ENCODE measurements at places on chromosomes 6 and 20.
A peak's percentile ranks its signal among the peaks of the same experiment; 100 is the strongest.

GRCh38 chr6:128370072-128370471 lies 150.3 kb downstream of the PTPRK start:
- no peak for DNase-seq

- no peak for DNase-seq
These were observed 712 bp downstream of the ABHD16A start for GRCh38 chr6:31702405-31702818.

DNA sequence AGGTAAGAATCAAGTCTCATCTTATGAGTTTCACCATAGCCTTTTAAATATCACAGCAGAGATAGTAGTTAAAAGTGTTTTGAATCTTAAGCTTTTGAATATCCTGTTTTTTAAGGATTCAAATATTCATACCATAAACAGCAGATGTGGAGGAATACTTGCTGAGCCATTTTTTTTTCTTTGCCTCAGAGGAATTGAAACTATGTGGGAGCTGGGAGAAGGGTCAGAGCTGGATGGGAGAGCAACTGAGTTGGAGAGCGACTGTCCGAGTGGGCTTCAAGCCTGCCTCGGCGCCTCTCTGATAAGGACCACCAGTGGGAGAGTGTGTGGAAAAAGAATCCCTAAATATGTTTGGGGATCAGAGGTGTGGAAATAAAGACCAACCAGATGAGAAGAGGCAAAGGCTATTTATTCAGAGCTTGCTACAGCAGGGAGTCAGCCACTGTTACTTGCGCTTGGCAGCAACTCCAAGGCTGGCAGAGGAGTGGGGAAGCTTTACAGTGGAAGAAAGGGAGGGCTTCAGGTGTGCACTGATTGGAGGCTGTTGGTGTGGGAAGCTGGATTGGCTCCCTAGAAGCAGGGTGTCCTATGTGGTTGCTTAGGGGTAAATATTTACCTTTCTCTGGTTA lies 34.3 kb upstream of the MCUR1 start:
- DNase-seq, result no peak

GRCh38 chr6:25954756-25955155 lies 7.8 kb upstream of the TRIM38 start:
- DNase-seq, result no peak

GRCh38 chr6:44356487-44356886 lies 14.0 kb downstream of the SPATS1 start:
- no peak for DNase-seq

DNA sequence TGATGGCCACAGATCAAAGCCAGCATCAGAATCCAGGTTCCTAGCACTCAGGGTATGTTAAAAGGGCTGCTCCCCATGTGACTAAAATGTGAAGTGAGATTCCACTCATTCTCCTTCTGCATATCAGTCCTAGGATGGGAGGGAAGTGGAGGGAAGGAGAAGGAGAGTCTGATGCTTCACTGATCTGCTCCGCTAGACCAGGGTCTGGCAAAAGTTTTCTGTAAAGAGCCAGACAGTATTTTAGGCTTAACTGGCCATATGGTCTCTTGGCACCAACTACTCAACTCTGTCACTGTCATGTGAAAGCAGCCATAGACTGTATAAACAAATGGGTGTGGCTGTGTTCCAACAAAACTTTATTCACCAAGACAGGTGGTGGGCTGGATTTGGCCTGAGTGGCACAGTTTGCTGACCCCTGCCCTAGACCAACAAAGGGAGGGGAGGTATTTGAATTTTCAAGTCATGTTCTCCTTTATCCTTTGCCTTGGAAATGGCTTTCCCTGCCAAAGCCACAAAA lies 22.6 kb downstream of the GHRH start:
- DNase-seq, result no peak

DNA sequence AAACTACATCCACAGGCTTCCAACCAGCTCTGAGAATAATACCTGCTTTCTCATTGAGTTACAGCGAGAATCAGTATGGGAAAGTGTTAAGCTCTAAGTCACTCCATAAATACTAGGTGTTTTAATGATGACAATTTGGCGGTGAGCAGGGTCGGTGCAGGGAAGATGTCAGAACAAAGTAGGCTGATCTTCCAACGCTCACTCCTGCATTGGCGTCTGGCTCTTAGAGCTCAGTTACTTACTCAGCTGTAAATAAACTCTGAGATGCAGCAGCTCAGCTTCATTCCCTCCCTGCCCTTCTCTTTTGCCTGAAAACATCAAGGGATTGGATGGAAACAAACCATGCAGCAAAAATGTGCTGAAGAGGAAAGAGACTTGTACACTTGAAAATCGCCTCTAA lies 102.5 kb upstream of the SPACA1 start:
- no peak for DNase-seq

- DNase-seq, result no peak
These were observed 123.6 kb downstream of the ISM1 start for GRCh38 chr20:13344671-13345070.

DNA sequence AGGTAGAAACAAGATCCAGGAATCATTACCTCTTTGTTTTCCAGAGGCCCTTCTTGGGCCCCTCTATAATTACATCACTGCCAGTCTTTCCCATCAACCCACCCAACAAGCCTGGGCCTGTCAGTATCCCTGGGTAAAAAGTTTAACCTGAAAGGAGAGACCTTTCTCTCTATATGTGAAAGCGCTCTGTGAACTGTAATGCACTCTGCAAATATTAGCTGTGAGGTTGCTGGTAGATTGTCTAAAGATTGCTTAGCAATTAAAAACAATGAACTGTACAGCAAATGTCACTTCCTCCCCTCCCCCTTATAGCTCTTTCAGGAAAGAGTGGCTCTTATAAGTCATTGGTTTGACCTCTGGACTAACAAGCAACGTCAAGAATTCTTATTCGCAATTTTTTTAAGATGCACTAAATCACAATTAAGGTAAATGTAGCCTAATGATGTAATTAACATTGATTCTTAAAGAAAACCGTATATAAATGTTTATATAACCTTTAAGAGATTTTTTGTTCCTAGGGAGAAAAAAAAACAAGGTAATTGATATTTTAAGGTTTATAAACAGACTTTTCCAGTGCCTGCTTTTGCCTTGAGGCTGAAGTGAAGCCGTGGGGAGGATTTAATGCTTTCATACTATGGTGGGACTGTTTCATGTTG lies 18.4 kb downstream of the ECT2L start:
- DNase-seq, result no peak

GRCh38 chr20:58078741-58079522 lies 149.5 kb downstream of the ANKRD60 start:
- no peak for DNase-seq

DNA sequence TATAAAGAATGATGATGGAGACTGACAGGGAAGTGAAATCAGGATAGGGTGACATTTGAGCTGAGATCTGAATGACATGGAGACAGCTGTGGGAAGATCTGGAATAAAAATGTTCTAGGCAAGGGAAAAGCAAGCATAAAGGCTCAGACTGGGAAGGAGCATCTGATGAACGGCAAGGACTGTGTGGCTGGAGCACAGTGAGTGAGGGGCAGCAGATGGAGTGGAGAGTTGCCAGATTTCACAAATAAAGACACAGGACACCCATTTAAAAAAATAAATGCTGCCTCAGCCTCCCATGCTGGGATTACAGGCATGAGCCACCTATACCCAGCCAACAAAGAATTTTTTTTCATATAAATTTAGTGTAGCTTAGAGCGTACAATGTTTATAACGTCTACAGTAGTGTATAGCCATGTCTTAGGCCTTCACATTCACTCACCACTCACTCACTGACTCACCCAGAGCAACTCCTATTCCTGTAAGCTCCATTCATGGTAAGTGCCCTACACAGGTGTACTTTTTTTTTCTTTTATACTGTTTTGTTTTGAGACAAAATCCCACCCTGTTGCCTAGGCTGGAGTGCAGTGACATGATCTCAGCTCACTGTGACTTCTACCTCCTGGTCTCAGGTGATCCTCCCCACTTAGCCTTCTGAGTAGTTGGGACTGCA lies 2.4 kb upstream of the ZBTB24 start:
- no peak for DNase-seq

- DNase-seq, result peak; percentile 43
These were observed 23.5 kb downstream of the TBC1D20 start for GRCh38 chr20:438571-439469.

DNA sequence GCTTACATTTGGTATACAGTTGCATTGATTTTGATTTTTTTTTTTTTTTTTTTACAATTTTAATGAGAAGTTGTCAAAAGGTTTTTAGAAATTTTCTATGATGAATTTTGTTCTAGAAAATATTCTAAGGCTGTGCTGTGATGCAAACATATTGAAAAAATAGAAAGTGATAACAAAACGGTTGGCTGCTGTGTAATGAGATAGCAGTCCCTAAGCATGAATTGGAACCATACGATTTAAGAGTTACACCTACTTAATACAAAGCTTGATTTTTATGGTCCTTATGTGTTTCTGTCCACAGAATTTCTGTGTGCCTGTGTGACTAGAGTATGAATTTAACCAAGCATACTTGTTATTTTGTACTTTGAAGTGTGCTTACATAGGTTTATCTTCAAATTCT lies 12.1 kb downstream of the HIVEP1 start:
- DNase-seq, result no peak

DNA sequence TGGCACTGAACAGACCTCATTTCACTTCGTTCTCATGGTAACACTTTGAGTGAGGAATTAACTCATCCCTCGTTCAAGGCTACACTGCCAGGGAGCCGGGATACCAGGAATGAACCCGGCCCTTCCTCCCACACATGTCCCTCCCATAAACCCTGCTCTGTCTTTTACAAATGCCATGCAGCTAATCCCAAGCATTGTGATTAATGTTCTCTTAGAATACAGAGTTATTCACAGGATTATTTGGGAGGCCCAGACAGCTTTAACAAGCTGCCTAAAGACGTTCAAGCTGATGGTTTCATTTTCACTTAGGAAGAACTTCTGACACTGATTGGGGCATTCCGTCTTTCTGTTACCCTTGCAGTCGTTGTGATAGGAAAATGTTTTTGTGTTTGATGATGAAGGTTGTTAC lies 42.5 kb upstream of the CD83 start:
- DNase-seq, result no peak

- DNase-seq, result peak; percentile 27
These were observed 1.1 kb downstream of the L3MBTL3 start for GRCh38 chr6:130019326-130020072.

DNA sequence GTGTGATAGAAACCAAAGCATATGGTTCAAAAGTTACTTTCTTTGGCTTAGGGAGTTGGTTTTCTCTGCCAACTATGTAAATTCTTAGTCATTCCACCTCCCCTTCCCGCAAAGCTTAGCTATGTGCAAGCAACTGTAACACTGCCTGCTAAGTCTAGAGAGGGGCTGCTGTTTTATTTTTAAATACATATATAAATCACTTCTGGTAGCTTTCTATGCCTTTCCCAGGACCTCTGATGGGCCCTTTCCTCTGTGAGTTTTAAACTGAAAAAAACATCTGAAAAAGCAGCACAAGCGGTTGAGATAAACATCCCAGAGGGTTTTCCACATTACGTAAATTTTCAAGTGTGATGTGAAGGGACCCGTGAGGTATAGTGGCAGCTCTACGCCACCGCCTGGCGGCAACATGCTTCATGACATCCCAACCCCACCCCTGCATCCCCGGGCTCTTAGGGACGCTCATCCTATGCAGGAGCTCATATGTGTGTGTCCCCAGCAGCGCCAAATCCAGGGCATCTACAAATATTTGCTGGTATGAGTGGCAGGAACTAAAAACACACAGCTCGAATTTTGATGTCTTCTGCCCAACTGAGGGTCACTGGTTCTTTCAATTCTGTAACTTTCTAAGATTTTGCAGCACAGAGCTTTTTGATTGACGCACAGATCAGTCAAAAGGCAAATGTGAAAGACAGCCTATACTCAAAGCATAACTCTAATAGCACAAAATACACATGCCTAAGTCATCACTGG lies 12.7 kb downstream of the SAYSD1 start:
- no peak for DNase-seq

- no peak for DNase-seq
These were observed 1.1 kb downstream of the HSF2 start for GRCh38 chr6:122400462-122401089.

- no peak for DNase-seq
These were observed 34.2 kb downstream of the GSS start for GRCh38 chr20:34921436-34921835.

DNA sequence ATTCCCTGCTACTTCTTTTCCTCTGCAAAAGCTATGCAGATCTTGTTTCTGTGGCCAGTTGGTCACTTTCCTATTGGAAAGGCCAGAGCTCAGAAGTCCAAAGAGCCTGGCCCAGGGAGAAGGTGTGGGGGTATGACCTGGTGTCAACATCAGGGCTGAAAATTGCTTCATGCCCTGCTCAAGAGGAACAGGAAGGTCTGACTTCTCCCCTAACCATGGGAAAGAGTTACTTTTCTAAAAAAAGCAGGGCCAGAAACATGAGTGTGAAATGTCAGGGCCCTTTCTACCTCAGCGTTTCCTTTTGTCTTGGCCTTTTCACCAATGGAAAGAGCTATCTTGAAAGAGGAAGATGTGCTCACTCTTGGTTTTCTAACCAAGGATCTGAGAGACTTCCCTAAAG lies 117.4 kb downstream of the MAFB start:
- DNase-seq, result no peak

DNA sequence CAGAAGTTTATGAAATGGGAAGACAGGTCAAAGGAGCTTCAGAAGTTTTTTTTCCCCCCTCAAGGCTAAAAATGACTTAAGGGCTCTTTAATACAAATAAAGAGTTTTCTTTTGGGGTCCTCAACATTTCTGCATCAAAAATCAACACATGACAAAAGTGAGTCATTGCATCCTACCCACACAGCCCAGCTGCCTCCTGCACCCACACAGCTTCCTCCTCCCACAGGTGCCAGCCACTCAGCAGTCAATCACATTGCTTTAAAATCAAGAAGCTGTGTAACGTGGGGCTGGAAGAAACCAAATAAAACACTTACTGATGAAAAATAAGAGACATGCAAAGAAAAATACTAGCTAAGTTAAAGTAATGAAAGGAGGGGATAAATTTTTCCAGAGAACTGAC lies 68.5 kb downstream of the MAP3K5 start:
- DNase-seq, result peak; percentile 24
